ENCODE measurements at places on chromosomes 13 and 19.

DNA sequence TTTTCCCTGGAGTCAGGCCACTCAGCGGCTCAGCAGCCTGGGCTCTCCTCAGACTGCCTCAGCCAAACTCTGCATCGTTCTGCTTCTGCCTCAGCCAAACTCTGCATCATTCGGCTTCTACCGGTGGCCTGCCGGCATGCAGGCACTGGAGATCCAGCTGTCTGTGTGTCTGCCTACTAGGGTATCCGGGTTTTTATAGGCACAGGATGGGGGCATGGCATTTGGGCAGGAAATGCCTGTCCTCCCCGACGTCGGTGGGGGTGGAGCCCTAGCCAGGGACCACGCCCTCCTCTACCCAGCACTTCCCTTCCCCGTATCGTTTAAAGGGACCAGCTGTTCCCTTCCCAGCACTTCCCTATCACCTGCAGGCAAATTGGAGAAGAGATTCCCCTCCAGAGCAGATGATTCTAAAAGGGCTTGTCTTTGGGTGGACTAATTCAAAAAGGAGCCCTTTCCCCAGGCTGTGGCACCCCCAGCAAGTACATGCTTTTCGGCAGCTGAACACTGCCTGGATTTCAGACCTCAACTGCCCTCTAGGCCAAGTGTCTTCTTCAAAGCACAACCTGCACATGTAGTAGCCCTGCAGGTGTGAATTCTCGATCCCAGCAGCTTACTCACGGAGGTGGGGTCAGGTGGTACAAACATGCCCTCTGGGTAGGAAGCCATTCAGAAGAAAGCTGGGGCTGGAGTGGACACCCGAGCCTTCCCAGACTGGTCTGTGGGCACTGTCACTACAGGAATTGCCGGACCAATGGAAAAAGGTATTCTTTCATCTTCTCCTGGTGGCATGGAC is 25.4 kb upstream of the GPR12 start:
- no peak for DNase-seq

GRCh38 chr19:11737964-11738745 is 591 bp downstream of the ZNF823 start:
- no peak for DNase-seq

DNA sequence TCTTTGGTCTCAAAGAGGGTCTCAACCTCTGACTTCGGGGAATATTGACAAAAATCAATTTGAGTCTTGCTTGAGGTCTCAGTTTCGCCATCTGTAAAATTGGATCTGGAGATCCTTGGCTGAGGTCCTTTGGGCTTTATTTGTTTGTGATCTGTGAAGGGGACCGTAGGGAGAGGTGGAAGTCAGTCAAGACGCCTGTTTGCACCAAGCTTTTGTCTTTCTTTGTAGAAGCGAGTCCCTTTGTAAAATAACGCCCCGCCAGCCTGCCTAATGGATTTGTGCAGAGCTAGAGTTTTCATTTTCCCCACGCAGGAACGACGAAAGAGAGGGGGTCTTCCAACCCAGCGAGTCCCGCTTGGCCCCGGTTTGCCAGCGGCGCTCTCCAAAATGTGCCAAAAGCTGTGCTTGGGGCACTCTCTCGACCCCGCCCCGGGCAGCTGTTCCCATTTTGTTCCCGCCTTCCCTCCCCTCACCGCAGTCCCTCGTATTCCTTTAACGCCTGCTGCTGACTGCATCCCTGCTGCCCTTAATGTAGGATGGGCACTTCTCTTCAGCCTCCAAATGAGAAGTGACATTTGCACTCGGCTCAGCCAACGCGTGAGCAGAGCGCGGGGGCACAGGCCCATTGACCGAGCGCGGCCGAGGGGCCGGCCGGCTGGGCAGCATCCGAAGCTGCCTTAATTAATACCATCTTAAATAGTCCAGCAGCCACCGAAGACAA is 13.0 kb downstream of the ZIC5 start:
- DNase-seq: no peak

GRCh38 chr13:101283782-101284181 is 132.5 kb downstream of the NALCN start:
- DNase-seq: no peak

- DNase-seq: peak; percentile 92
Observed at GRCh38 chr19:15265850-15266248, 33.6 kb upstream of the EPHX3 start.

DNA sequence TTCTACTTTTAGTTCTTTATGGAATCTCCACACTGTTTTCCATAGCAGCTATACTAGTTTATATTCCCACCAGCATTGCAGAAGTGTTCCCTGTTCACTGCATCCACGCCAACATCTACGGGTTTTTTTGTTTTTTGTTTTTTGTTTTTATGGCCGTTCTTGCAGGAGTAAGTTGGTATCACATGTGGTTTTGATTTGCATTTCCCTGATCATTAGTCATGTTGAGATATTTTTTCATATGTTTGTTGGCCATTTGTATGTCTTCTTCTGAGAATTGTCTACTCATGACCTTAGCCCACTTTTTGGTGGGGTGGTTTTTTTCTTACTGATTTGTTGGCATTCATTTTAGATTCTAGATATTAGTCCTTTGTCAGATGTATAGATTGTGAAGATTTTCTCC is 89.7 kb downstream of the FRY start:
- DNase-seq: no peak

DNA sequence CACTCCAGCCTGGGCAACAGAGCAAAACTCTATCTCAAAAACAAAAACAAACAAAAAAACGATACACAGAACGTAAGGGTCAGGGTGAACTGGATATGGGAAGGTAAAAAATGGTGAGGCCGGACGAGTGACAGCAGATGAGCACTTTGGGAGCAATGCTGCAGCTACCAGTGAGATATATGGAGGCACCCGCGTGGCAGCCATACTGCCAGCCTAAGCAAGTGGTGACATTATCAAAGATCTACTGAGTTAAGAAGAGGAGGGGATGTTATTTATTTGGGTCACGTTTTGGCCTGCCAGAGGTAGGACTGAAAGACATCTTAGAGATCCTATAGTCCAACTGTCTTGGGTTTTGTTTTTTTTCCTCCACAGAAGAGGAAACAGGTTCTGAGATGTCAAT is 14.2 kb downstream of the TIMM13 start:
- DNase-seq: no peak

DNA sequence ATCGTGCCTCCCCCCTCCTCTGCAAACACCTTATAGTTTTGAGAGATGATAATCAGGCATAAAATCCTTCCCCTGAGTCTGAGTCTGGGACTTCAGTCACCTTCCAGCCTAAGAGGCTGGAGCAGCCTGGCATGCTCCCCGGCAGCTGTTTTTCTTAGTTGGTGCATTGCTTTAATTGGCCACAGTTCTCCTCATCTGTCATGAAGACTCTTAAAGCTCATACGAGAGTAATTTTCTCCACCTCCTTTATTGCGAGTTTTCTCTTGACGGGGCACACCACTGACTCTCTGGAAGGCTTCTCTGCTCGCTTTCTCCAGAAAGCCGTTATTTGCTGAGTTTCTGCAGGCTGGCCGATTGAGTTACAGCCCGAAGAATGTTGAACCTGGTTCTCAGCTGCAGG is 310.5 kb downstream of the ATP8A2 start:
- DNase-seq: no peak

GRCh38 chr13:33797622-33798021 is 20.3 kb upstream of the RFC3 start:
- peak; percentile 36 for DNase-seq

DNA sequence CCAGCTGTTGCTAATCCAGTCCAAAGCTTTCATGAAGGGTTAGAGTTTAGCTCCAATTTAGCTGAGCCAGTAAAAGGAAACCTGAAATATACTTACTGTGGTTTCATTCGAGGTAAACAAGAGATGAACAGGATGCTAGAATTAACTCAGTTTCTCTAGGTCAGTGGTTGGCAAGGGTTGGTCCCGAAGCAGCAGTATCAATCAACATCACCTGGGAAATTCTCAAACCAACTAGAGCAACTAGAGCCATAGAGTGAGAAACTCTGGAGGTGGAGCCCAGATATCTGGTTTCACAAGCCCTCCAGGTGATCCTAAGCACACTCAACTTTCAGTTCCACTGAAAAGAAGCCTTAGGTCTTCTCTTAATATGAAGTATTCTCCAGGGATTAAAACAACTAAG is 376.7 kb downstream of the OXGR1 start:
- no peak for DNase-seq

GRCh38 chr19:37977992-37978391 is 71.0 kb downstream of the SIPA1L3 start:
- DNase-seq: peak; percentile 98

GRCh38 chr19:47507012-47507411 is 7.9 kb downstream of the NAPA start:
- no peak for DNase-seq
